ENCODE measurements at places on chromosomes 7 and 10.
A peak's percentile ranks its signal among the peaks of the same experiment; 100 is the strongest.

- DNase-seq, result no peak
Measured at GRCh38 chr7:38798552-38799267, 110.3 kb downstream of the VPS41 start.

GRCh38 chr7:50262916-50263690, 41.4 kb upstream of the IKZF1 start:
- no peak for DNase-seq

- DNase-seq, result no peak
Measured at GRCh38 chr7:73974101-73974947, 53.6 kb upstream of the ELN start.

GRCh38 chr7:33563651-33564050, 341.7 kb upstream of the BMPER start:
- no peak for DNase-seq

DNA sequence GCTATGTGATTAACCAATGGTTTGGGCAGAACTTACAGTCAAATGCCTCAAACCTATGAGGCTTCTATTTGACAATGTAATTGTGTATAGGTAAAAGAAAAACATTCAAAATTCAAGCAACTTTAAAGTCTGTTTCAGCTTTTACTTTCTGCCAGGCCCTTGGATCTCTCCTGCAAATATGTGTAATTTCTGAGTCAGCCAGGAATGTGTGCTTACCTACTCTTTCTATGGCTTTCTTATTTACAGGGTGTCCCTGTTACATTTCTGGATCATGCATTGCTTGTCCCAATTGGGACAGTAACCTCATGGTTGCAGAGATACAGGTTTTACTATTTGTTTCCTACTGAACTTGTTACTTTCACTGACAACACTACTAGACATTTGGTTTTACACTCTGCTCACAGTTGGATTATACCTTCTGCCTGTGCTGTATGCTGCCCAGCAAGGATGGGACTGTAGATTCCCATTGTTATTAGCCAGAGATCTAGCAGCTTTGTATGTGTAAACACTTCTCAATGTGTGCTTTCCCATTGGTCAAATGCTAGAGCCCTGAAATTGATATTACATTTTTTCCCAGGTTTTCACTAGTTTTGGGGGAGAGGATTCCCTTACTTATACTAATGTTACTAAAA, 355.3 kb downstream of the ARL4A start:
- DNase-seq, result peak; percentile 49

DNA sequence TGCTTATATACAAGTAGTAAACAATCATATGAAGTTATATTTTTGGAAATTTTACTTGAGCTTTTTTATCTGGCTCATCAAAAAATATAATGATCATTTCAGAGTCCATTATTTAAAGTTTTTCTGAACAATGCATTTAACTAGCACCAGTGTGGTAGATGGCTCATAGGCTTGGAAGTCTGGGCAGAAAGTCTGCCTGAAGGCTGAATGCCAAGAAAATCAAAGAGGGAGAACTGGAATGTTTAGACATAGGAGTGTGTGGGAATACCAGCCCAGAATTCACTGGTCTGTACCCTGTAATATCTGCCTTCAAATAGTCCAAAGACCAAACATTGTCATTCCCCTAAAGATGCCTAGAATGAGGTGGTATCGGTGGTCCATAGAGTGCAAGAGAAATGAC, 40.3 kb upstream of the ANK3 start:
- DNase-seq, result peak; percentile 25

DNA sequence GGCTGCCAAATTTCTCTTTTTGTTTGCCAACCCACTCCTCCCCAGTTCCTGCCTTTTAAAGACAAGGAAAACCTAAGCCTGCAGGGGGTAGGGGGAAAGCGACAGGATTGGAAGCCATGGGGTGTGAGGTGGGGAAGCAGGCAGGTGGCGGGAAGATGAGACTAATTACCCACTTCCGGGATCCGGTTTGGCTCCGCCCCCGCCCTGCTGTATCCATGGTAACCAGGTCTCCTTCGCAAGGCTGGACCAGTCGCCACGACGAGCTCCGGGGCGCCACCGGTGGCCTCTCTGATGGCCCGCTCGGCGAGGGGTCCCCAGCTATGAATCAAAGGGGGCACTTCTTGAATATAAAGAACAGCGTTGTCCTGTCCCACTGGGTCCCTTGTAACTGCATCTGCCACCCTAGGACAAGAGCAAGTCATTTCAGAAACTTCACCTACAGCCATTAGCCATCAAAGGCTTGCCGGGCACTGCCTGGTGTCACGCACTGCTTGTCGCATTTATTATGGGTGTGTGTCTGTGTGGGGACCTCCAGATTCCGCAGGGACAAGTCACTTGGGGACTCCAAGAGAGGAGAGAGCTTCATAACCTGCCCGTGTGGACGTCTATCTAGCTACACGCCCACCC, 55.4 kb upstream of the LMTK2 start:
- no peak for DNase-seq

Data from H4 (cell line).